ENCODE measurements at places on chromosomes 2 and 18.

DNA sequence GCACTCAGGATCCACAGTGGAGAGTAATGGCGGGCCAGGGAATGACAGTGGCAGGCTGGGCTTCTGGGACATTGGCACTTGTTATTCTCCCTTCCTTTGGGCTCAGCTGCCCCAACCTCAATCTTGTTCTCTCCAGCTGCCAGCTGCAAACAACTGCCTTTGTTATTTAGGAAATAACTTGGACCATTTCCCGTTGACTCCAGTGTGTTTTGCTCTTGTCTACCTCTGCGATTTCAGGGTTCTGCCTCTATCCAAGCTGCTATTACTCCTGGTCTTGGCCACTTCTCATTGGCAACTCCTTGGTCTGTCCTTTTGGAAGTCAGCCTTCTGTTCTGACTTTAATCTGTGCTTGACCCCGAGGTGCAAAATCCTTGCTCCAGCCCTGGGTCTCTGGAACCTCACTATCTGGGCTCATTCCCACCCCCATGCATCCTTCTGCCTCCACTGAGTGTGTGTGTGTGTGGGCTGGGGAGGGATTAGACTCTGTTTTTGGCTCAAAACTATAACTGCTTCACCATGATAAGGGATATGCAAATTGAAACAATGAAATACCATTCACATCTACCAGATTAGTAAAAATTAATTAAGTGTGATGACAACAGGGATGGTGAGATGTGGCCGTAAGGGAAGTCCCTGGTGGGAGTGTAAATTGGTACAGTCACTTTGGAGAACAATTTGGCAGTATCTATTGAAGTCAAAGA is 134.1 kb upstream of the CXCR4 start:
- peaks cover 3% of the 10 kb centered on the region for H3K4me1 ChIP-seq
- H3K4me3 ChIP-seq, result no peak overlapping the region
- no peaks in the 10 kb centered on the region for H3K27me3 ChIP-seq
- H3K27ac ChIP-seq, result no peak overlapping the region
- DNase-seq, result no peak

- no peaks in the 10 kb centered on the region for H3K4me1 ChIP-seq
- DNase-seq, result no peak
- H3K27ac ChIP-seq, result no peak overlapping the region
- no peak overlapping the region for H3K4me3 ChIP-seq
- no peaks in the 10 kb centered on the region for H3K36me3 ChIP-seq
These were observed 74.7 kb upstream of the MGAT4A start for GRCh38 chr2:98805412-98806171.

DNA sequence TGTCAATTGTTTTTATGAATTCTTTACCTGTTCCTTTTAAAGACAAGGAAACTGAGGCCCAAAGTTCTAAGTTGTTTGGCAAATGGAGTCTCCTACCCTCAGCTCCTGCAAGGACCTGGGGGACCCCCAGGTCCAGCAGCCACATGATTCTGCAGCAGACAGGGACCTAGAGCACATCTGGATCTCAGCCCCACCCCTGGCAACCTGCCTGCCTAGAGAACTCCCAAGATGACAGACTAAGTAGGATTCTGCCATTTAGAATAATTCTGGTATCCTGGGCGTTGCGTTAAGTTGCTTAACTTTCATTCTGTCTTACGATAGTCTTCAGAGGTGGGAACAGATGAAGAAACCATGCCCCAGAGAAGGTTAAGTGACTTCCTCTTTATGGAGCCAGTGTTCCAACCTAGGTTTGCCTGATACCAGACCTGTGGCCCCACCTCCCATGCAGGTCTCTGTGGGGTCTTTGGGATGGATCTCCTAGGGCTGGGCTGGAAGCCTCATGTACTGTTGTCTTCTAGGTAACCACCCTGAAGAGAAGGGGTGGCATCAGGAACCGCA is 5.6 kb upstream of the CENPA start:
- H3K4me3 ChIP-seq, result no peak overlapping the region
- H3K27me3 ChIP-seq, result no peaks in the 10 kb centered on the region
- no peaks in the 10 kb centered on the region for H3K4me1 ChIP-seq
- no peak overlapping the region for H3K27ac ChIP-seq
- H3K36me3 ChIP-seq, result peaks cover 26% of the 10 kb centered on the region

DNA sequence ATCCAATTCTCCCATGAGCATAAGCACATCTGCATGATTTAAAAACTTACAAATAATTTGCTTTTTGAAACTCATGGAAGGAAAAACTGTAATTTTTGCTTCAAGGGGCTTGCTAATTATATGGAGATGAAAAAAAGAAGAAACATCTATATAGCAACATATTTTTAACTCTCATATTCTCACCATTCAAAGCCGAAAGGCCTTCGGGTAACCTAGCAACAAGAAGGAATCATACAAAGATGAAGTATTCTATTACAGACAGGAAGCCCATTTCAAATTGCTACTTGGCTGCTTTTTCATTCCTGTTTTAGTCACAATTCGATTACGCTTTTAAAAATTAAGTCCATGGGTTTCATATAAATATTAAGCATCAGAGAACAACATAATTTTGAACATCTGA is 39.2 kb upstream of the RNU4ATAC start:
- no peaks in the 10 kb centered on the region for H3K36me3 ChIP-seq
- no peak overlapping the region for H3K27ac ChIP-seq
- no peak overlapping the region for H3K4me3 ChIP-seq
- H3K27me3 ChIP-seq, result no peaks in the 10 kb centered on the region
- peaks cover 22% of the 10 kb centered on the region for H3K4me1 ChIP-seq

- peaks cover 34% of the 10 kb centered on the region for H3K4me1 ChIP-seq
- H3K4me3 ChIP-seq, result no peak overlapping the region
- no peak overlapping the region for H3K27ac ChIP-seq
These were observed 74.6 kb upstream of the MCFD2 start for GRCh38 chr2:46990231-46990588.

DNA sequence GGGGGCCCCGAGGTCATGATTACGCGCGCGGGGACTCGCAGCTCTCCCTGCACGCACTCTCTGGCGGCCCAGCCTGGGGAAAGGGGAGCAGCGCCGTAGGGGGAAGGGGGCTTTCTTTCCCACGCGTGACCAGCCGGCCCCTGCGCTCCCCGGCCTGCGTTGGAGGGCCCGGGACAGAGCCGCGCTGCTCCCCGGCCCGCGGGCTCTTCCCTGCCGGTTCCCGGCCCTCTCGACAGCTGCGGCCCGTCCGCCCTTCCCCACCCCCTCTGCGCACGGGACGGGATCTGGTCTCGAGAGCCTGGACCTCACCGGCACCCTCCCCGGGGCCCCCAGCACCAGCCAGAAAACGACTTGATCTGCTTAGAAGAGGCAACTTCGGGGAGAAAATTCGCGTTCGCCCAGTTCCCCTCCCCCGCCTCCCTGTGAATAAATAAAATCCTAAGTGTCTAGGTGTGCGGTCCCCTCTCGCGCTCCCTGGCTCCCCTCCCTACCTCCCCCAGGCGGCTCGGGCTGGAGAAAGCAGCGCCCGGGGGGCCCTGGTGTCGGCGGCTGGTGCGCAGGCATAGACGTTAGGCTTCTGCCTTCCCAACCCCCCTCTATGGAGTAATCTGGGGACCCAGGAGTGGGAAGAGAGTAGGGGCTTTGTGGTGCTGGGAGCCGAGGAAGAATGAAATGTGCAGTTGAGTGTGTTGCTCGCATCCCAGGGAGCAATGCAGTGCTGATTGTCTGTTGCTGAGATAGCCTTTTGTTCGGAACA is 803 bp upstream of the FIGN start:
- no peaks in the 10 kb centered on the region for H3K36me3 ChIP-seq
- H3K4me1 ChIP-seq, result peaks cover 1% of the 10 kb centered on the region
- peak; percentile 79 for DNase-seq
- H3K27me3 ChIP-seq, result no peaks in the 10 kb centered on the region

DNA sequence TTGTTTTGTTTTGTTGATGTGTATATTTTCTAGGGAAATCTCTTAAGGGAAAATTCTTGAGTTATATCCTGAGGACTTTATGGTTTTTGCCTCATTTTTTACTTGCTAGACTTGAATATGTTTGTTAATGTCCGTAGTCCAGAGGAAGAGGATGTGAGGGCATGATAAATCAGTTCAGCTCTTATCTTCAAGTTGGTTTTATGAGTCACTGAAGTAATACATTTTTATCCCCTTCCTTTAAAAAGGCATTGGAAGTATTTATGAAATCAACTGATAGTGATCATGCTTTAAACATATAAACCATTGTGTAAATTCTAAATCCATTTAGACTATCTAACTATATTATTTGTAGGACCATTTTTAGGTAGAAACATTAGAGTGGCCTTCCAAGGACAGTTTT is 43.9 kb upstream of the CYBRD1 start:
- peaks cover 90% of the 10 kb centered on the region for H3K36me3 ChIP-seq
- H3K4me3 ChIP-seq, result no peak overlapping the region
- no peaks in the 10 kb centered on the region for H3K27me3 ChIP-seq
- H3K27ac ChIP-seq, result no peak overlapping the region
- H3K4me1 ChIP-seq, result no peaks in the 10 kb centered on the region

GRCh38 chr2:237752761-237753165 is 45.8 kb upstream of the RBM44 start:
- no peak for DNase-seq
- no peak overlapping the region for H3K4me3 ChIP-seq

- no peaks in the 10 kb centered on the region for H3K4me1 ChIP-seq
- H3K36me3 ChIP-seq, result no peaks in the 10 kb centered on the region
- no peak overlapping the region for H3K4me3 ChIP-seq
- H3K27me3 ChIP-seq, result no peaks in the 10 kb centered on the region
These were observed 299.1 kb upstream of the SPRED2 start for GRCh38 chr2:65731476-65731875.

- no peaks in the 10 kb centered on the region for H3K27me3 ChIP-seq
- DNase-seq, result no peak
- no peaks in the 10 kb centered on the region for H3K4me1 ChIP-seq
- H3K4me3 ChIP-seq, result no peak overlapping the region
- H3K27ac ChIP-seq, result no peak overlapping the region
- no peaks in the 10 kb centered on the region for H3K36me3 ChIP-seq
These were observed 70.8 kb downstream of the ACAA2 start for GRCh38 chr18:49742316-49743116.

GRCh38 chr2:30776831-30777635 is 30.2 kb downstream of the CAPN13 start:
- H3K27me3 ChIP-seq, result no peaks in the 10 kb centered on the region
- DNase-seq, result no peak
- no peak overlapping the region for H3K27ac ChIP-seq
- H3K36me3 ChIP-seq, result no peaks in the 10 kb centered on the region
- H3K4me1 ChIP-seq, result no peaks in the 10 kb centered on the region

- no peaks in the 10 kb centered on the region for H3K36me3 ChIP-seq
- no peak for DNase-seq
- no peak overlapping the region for H3K27ac ChIP-seq
- no peaks in the 10 kb centered on the region for H3K4me1 ChIP-seq
- H3K27me3 ChIP-seq, result no peaks in the 10 kb centered on the region
These were observed 63.4 kb downstream of the DNAH6 start for GRCh38 chr2:84579661-84580060.

DNA sequence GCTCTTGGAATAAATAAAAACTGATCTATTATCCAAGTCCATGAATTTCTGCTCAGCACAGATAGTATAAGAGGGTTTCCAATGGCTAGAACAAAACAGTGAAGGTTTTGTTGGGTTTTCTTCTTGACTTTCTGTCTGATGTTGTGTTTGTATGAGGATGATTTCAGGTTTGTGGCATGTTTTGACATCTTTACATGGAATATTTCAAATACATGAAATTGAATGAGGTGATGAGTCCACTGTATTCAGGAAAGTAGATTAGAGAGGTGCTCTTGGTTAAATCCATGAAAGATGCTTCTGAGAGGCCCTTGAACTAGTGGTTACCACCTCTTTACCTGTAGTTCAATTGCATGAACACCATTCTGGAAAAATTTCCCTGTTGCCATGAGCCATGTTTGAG is 84.3 kb downstream of the RAPGEF4 start:
- H3K36me3 ChIP-seq, result no peaks in the 10 kb centered on the region
- H3K27me3 ChIP-seq, result no peaks in the 10 kb centered on the region
- H3K27ac ChIP-seq, result no peak overlapping the region

- no peak overlapping the region for H3K27ac ChIP-seq
- DNase-seq, result no peak
- no peak overlapping the region for H3K4me3 ChIP-seq
- no peaks in the 10 kb centered on the region for H3K36me3 ChIP-seq
- H3K27me3 ChIP-seq, result no peaks in the 10 kb centered on the region
These were observed 42.3 kb downstream of the TRABD2A start for GRCh38 chr2:84838434-84839145.

GRCh38 chr2:207792244-207792785 is 22.6 kb upstream of the FZD5 start:
- H3K27me3 ChIP-seq, result no peaks in the 10 kb centered on the region
- H3K36me3 ChIP-seq, result no peaks in the 10 kb centered on the region
- peak overlapping the region; percentile 62 for H3K27ac ChIP-seq
- no peak overlapping the region for H3K4me3 ChIP-seq

DNA sequence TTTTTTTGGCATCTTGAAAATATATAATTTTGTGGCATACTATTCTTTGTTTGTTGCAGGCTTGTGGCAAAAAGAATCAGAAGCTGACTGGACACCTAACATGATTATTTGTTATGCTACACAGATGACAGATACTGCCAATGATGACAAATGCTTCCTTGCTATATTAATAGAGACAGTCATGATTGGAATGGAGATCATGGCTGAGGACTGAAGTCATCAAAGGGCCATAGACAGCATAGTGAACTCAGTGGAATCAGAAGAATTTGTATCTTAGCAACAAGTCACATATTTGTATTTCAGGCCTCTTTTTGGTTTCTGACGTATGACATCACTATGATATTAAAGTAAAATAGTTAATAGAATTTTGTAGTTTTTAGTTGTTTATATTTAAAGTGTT is 1003.8 kb upstream of the DDX18 start:
- no peak overlapping the region for H3K27ac ChIP-seq
- H3K4me3 ChIP-seq, result no peak overlapping the region
- no peaks in the 10 kb centered on the region for H3K4me1 ChIP-seq

DNA sequence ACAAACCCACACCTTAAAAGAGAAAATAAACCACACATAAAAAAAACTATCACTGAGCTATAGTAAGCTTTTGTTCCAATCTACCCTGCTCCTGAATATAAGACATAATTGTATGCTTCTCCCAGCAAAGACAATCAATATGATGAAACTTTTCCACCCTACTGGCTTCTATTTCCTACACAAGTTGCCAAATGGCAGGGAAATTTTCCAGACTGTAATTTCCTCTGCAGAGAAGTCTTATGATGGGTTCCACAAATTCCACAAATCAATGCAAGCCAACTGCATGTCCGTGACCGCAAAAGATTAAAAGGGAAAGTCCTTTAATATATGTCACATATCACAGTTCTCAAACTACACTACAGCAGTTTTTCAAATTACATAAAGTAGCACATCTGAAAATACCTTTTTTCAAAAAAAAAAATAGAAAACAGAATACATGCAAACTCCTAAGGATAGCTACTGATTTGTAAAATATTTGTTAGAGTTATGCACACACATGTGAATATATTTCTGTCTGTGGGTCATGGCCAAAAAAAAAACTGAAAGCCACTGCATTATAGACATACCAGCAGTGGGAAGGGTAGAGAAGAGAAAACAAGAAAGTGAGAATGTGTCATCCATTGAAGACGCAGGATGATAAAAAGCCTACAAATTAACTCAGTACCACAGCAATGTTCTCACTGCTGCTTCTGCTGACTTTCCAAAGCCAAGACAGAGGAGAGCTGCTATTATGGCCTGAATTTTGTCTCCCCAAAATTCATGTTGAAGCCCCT is 61.4 kb downstream of the RPL31 start:
- DNase-seq, result no peak
- no peaks in the 10 kb centered on the region for H3K27me3 ChIP-seq
- peaks cover 2% of the 10 kb centered on the region for H3K4me1 ChIP-seq
- no peak overlapping the region for H3K27ac ChIP-seq
- H3K4me3 ChIP-seq, result no peak overlapping the region
- no peaks in the 10 kb centered on the region for H3K36me3 ChIP-seq

GRCh38 chr18:59835605-59836379 is 64.0 kb upstream of the PMAIP1 start:
- H3K27me3 ChIP-seq, result peaks cover 7% of the 10 kb centered on the region
- H3K4me1 ChIP-seq, result no peaks in the 10 kb centered on the region
- no peaks in the 10 kb centered on the region for H3K36me3 ChIP-seq
- DNase-seq, result no peak
- H3K4me3 ChIP-seq, result no peak overlapping the region
- no peak overlapping the region for H3K27ac ChIP-seq

Data from neuronal stem cell (in vitro differentiated cells).